GDM1 (cell line): ENCODE measurements at places on chromosomes 7 and 10.
A peak's percentile ranks its signal among the peaks of the same experiment; 100 is the strongest.

DNA sequence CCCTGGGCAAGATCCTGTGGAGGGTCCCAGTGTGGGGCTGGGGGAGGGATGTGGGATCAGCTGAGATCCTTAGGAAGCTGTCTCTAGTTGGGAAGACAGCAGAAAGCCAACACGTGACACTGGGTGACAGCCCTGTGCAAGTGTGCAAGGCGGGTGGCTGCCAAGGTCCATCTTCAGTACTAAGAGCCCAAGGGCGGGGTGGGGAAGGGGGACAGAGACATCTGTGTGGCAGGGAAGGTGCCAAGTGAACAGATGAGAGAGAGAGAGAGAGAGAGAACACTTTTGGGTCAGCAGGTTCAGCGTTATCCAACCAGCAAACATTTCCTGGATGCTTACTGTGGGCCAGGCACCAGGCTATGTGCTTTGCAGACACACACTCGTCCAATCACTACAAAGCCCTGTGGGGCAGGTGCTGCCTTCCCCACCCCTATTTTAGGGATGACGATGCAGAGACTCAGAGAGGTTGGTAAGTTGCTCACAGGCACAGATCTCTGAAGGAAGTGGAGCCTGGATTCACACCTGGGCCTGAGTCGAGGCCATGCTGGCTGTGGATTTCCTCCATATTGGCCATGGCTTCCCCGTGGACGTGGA lies 135.7 kb downstream of the GRK5 start:
- no peak for DNase-seq

DNA sequence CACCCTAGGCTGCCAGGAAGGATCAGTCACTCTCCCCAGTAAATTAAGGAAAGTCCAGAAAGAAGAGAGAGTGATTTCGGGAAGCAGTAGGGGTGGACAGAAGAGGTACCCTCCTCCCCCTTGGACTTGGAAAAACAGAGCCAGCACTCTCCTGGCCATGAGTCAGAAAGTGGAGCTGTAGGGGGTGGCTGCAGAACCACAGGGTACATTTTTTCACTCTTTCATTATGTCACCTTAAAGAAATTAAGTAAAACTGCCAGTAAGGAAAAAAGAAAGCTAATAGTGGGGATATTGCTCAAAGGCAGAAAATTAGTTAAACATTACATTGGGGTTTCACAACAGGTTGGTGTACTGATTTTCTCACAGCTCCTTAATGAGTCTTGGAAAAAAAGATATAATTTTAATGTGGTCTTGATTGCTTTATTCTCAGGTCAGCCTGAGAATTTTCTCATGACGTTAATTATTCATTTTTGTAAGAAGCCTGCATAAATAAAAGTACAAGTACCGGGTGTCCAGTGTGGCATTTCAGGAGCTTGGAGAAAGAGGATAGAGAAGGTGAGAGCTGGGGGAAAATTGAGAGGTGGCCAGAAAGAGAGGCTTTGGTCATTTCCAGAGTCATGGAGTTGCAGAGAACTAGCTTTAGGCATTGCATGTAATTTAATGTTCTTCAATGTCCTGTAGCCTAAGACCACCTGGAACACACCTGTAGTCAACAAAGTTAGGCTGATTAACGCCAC lies 23.2 kb upstream of the AOAH start:
- DNase-seq: no peak

GRCh38 chr10:34760606-34761005 lies 54.5 kb downstream of the PARD3 start:
- no peak for DNase-seq

- DNase-seq: no peak
These were observed 44.6 kb downstream of the NUP205 start for GRCh38 chr7:135602304-135602703.

- DNase-seq: no peak
These were observed 19.9 kb upstream of the TRUB1 start for GRCh38 chr10:114917927-114918672.

DNA sequence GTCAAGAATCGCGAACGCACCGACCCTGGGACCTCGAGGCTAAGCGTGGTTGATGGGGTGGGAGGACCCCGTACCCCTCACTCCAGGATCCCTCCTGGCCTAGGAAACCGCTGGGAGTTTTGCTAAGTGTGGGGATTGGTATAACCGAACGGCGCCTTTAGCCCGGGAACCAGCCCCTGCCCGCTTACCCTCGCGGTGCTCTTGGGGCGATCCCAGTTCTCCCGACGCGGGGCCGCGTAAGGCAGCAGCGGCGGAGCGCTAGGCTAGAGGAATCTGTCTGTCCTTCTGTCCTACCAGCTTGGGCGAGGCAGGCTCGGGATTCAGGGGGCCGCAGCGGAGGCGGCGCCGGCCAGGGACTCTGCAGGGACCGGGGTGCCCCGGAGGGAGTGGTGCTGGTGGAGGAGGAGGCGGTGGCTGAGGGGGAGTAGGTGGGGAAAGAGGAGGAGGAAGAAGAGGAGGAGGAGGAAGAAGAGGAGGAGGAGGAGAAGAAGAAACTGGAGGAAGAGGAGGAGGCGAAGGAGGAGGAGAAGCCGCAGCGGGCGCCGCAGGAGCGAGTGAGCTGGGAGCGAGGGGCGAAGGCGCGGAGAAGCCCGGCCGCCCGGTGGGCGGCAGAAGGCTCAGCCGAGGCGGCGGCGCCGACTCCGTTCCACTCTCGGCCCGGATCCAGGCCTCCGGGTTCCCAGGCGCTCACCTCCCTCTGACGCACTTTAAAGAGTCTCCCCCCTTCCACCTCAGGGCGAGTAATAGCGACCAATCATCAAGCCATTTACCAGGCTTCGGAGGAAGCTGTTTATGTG lies 439 bp upstream of the EMX2 start:
- DNase-seq: no peak

DNA sequence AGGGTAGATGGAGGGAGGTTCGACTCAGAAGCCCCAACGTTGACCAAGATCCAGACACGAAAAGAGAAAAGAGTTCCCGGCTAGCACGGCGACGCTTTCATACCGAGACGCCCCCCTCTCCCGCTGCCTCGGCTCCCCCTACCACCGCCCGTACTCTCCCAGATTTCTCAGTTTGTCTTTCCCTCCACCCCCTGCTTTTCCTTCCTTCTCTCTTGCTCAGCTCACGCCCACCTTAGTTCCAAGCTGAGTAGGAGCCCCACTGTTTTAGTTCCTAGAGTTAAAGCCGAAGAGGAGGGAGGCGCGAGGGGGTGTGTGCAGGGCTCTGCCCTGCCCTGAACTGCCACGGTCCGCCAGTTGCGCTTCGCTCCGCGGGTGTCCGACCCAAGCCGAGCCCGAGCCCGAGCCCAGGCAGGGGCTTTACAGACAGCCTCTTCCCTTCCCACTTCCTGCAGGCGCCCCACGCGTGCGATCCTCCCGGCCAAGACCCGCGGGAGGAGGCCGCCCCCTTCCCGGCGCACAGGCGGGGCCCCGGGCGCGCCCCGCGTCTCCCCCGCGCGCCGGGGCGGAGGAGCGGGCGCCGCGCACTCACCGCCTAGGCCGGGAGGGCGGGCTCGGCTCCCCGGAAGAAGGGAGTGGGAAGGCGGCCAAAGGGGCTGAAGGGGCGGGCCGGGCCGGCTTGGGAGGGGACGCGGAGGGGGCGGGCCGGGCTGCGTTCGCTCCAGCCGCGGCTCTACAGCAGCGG lies at the start of gene EPHB6:
TSS of gene EPHB6 (plus strand) at position 705 of the 742 bp plus-strand sequence. CDS start 8,152 bp downstream, outside the sequence.
- peak; percentile 34 for DNase-seq

GRCh38 chr7:997404-998395 lies 14.7 kb downstream of the CYP2W1 start:
- no peak for DNase-seq

DNA sequence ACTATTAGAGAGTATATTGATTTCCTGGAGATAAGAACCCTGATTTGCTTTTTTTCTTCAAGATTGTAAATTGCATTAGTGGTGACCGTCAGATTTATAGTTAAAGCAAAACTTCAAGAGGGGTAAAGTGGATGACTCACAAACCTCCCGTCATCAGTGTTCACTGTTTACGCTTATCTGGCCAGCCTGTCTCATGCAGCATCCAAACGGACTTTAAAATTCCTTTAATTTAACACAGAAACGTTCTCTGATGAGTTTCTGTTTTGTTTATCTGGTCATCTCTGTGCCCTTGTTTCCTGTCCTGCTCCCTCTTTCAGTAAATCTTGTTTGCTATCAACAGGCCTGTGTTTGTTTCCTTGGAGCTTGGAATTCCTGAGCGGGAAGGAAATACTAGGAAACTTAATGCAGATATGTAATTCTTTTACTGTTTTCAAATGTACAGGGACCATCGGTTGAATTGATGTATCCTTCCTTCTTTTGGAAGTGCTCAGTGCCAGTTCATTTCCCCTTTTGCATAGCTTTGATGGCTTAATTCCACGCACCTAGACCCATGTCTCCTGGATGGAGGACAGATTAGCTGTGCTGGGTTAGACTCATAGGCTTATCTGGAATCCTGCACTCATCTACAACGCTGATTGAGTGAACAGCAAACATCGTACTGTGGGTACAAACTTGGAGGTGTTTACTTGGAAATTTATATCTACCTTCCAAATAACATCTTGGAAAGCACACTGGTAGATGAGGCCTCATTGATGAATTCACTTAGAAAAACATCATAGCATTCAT lies 21.3 kb downstream of the PTPRE start:
- DNase-seq: no peak

- no peak for DNase-seq
These were observed 488.6 kb upstream of the PODXL start for GRCh38 chr7:132045002-132045401.

DNA sequence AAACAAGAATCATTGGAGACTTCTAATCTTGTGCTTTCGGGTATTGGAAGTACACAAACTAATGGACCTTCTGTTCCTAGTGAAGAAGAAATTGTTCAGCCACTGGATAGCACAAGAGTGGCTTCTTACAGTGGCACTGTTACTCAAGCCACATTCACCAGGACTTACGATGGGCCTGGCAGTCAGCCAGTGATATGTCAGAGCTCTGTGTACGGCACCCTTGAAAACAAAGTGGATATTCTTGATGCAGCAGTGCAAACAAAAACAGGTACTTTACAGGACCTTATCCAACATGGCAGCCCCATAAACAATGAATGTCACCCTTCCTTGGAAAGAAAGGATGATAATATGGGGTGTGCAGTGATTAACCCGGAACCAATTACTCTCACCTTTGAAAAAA lies 61.6 kb downstream of the TASOR2 start:
- DNase-seq: no peak

DNA sequence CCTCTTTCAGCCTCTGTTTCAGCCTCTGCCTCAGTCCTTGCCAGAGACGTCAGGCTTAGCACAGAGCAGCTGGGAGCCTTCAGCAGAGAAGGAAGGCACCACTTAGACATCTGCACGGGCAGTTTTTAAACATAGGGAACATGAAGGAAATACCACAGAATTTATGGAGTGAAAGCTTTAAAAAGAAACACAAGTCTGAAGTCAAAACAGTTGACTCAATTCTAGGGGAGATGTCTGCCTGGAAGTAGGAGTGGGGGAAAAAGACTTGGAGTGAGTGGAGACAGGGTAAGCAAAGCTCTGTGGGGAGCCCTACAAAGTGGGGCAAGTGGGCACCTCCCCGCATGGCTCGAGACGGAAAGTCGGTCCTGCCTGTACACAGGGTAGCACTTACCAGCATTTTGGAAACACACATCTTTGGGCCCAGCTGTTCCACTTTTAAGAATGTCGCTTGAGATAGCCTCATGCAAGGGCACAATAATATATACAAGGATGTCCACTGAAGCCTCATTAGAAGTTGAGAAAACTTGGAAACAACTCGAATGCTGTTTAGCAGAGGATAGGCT lies 5.0 kb upstream of the TBXAS1 start:
- no peak for DNase-seq

DNA sequence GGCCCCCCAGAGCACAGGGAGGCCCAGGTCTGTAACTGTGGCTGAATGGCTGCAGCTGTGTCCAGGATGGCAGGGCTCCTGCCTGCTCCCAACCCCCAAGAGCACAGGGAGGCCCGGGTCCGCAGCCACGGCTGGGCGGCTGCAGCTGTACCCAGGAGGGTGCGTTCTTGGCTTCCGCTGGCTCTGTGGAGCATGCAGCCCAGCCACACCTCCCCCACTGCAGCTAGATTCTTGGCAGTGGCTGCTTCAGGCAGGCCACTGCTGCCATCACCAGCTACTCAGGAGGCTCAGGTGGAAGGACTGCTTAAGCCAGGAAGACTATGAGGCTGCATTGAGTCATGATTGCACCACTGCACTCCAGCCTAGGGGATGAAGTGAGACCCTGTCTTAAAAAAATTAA lies 27.9 kb downstream of the C7orf25 start:
- no peak for DNase-seq

- DNase-seq: no peak
These were observed 20.3 kb downstream of the YWHAG start for GRCh38 chr7:76338298-76339084.

GRCh38 chr7:71095266-71095860 lies 36.6 kb upstream of the GALNT17 start:
- DNase-seq: no peak

DNA sequence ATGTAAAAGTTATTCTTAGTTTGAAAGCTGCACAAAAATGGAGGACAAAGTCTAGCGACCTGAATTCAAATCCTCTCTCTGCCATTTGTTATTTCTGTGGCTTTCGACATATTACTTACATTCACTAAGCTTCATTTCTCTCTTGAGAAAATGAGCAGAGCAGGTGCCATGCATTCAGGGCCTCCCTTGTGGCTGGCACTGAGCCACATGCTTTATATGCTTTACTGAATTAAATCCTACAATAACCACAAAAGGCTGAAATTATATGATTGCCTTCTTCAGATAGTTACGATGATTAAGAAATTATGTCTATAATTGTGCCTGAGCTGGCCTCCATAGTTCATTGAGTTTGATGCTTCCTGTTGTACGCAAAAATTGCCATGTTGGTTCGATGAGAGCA lies 98.7 kb downstream of the NPSR1 start:
- no peak for DNase-seq

DNA sequence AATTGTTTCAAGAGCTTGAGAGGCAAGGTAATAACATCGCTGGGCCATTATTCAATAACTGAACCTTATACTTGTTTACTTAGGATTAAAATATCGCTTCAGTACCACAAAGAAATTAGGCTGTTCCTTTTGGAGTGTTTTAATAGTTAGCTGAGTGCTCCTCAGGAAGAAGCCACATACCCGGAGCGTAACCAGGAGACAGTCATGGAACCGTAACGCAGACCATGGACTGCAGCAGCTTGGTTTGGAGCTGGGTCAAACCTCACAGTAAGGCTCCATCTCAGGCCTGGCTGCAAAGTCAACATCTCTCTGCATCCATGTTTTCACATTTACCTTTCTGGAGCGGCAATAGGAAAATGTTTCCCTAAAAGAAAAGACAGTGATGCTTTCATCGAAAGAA lies 599.0 kb downstream of the TNS3 start:
- no peak for DNase-seq

GRCh38 chr10:32366111-32366510 lies 19.2 kb upstream of the EPC1 start:
- no peak for DNase-seq

- no peak for DNase-seq
These were observed 855 bp downstream of the YME1L1 start for GRCh38 chr10:27153329-27153728.

GRCh38 chr7:15821484-15822427 lies 135.3 kb upstream of the MEOX2 start:
- no peak for DNase-seq
